ENCODE measurements at places on chromosomes 11 and 22. TPM values are rescaled to one million over a fixed set of nuclear protein-coding genes. Genes with fewer than 3 reads are reported as not detected.

ADAMTS8 gene
- 0.06 TPM for total RNA-seq

CSF2RB gene
- total RNA-seq, result 3.6 TPM

CELSR1 gene
- total RNA-seq, result 1.6 TPM

GRCh38 chr11:77165066-77165465 is 37.0 kb downstream of the MYO7A start:
- H3K27me3 ChIP-seq, result peaks cover 2% of the 10 kb centered on the region
- no peak for DNase-seq
- no peaks in the 10 kb centered on the region for H3K4me1 ChIP-seq
- no peaks in the 10 kb centered on the region for H3K36me3 ChIP-seq
- no peak overlapping the region for H3K27ac ChIP-seq

- H3K27me3 ChIP-seq, result no peaks in the 10 kb centered on the region
- no peak for DNase-seq
- H3K27ac ChIP-seq, result no peak overlapping the region
- H3K4me3 ChIP-seq, result no peak overlapping the region
- no peaks in the 10 kb centered on the region for H3K36me3 ChIP-seq
Observed at GRCh38 chr22:39655831-39656230, 85.3 kb downstream of the CACNA1I start.

DNA sequence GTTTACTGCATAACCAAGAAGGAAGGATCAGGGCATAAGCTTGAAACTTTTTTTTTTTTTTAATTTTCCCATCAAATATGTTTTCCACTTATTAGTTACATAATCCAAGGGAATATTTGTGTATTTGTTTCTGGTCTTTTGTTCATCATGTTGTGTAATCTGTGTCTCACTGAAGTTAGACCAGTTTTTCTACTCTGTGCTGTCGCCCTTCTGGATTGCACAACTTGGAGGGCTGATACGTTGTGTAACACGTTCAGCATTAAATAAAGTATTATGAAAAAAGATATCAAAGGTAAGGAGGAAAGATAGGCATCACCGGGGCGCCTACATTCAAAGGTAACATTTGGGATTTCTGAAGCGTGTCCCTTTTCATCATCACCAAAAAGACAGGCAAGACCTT is 3.3 kb upstream of the E2F8 start:
- H3K27me3 ChIP-seq, result peaks cover 2% of the 10 kb centered on the region
- no peaks in the 10 kb centered on the region for H3K36me3 ChIP-seq
- no peak for DNase-seq
- no peak overlapping the region for H3K27ac ChIP-seq

DNA sequence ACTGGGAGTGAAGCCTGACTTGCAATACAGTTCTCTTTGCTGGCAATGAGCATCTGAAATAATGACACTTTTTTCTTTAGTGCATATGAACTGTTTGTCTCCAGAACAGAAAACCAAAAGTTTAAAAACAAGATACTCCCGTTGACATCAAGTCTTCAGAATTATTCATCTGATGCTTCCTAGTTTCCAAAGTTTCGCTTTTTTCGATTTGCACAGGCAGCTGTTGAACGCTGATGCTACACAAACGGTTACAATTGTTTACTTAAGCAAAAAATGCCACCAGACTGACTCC is 612 bp upstream of the BIRC2 start:
- H3K27ac ChIP-seq, result peak overlapping the region; percentile 99
- H3K36me3 ChIP-seq, result peaks cover 9% of the 10 kb centered on the region
- no peak for DNase-seq
- peaks cover 6% of the 10 kb centered on the region for H3K4me1 ChIP-seq
- peak overlapping the region; percentile 99 for H3K4me3 ChIP-seq

GRCh38 chr11:73334384-73335203 is 26.5 kb downstream of the ARHGEF17 start:
- H3K4me3 ChIP-seq, result no peak overlapping the region
- H3K36me3 ChIP-seq, result no peaks in the 10 kb centered on the region
- peaks cover 31% of the 10 kb centered on the region for H3K27me3 ChIP-seq
- no peaks in the 10 kb centered on the region for H3K4me1 ChIP-seq

- H3K4me1 ChIP-seq, result peaks cover 3% of the 10 kb centered on the region
- H3K36me3 ChIP-seq, result no peaks in the 10 kb centered on the region
- H3K27me3 ChIP-seq, result no peaks in the 10 kb centered on the region
- no peak for DNase-seq
- H3K4me3 ChIP-seq, result no peak within 1 kb of the TSS
- no peak within 1 kb of the TSS for H3K27ac ChIP-seq
Observed at GRCh38 chr11:36567694-36568093, at the start of gene RAG1. TSS of gene RAG1 (plus strand) at chr11:36568007. CDS start at chr11:36573305, 5,298 bp downstream.

DNA sequence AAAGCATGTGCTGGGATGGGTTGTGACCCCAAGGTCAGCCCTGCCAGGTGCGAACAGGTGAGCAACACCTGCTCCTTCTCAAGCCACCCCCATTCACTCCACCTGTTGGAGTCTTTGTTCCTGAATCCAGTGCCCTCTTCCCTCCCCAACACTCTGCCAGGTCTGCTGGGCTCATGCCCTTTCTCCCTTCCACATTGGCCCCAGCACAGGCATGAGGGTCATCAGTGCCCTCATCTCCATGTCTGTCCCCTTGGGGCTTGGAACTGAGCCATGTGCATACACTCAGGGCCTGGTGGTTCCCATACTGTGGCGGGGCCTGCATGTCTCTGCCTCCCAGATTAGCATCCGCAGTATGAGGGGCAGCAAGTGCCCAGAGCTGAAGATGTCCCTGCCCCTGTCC is 19.1 kb downstream of the RFPL2 start:
- no peaks in the 10 kb centered on the region for H3K4me1 ChIP-seq
- no peak overlapping the region for H3K4me3 ChIP-seq
- no peaks in the 10 kb centered on the region for H3K36me3 ChIP-seq
- DNase-seq, result no peak
- no peak overlapping the region for H3K27ac ChIP-seq

All from T-cell (primary cell).